SHP77 (cell line): ENCODE measurements at places on chromosomes 6 and 20.

GRCh38 chr20:6265204-6265904, 142.5 kb upstream of the FERMT1 start:
- peak; percentile 58 for DNase-seq

- DNase-seq = no peak
Measured at GRCh38 chr6:127792616-127793015, 108.2 kb downstream of the THEMIS start.

DNA sequence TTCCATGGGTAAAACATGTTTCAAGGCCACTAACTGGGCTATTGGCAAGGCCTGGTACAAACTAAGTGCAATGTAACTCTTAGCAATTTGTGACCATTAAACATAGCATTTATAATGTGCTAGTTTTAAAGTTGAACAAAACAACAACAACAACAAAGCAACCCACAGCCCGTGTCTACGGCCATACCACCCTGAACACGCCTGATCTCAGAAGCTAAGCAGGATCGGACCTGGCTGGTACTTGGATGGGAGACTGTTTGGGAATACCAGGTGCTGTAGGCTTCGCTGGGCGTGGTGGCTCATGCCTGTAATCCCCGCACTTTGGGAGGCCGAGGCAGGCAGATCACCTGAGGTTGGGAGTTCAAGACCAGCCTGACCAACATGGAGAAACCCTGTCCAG, 61.0 kb downstream of the SGK1 start:
- no peak for DNase-seq

- DNase-seq = no peak
Measured at GRCh38 chr6:105526225-105526872, 123.5 kb upstream of the PREP start.

GRCh38 chr6:71375676-71376075, 87.1 kb downstream of the OGFRL1 start:
- no peak for DNase-seq

DNA sequence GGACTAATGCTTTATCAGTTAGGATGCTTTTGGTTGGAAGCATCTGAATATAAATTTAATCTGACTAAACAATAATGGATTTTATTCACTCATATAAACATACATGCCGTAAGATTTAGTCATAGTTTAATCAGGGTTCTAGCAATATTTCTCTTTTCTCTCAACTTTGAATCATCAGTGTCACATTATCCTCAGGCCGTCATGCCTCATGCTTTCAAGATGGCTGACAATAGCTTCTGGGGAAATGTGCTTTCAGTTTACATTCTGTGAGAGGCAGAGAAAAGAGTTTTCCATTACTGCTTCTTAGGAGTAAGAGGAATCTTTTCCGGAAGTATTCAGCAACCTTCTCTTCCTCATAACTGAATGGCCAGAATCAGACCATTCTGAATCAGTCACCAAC, 162.2 kb downstream of the GJA1 start:
- no peak for DNase-seq

GRCh38 chr20:58081846-58082245, 146.6 kb downstream of the ANKRD60 start:
- DNase-seq = no peak

- no peak for DNase-seq
Measured at GRCh38 chr6:63998991-63999390, 363.4 kb downstream of the PHF3 start.

GRCh38 chr20:61173267-61173666, 78.8 kb upstream of the CDH4 start:
- DNase-seq = no peak

DNA sequence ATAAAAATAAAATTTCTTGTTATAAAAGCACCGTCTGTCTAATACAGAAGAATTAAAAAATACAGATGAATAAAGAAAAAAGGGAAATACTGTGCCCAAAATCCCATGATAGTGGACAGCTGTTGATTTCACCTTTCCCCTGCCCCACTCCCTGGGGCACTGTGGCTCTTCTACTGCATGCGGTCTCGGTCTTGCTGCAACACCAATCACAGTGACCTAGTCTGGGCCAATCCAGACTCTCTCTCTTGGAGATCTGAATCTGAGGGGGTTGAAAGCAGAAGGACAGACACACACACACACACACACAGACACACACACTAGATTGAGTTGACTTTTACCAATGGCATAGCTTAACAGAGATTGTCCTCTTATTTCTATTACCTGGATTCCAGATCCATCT, 70.5 kb upstream of the FYN start:
- DNase-seq = no peak

GRCh38 chr20:3156811-3157619, 2.6 kb downstream of the FASTKD5 start:
- DNase-seq = no peak

- DNase-seq = no peak
Measured at GRCh38 chr6:92114091-92114675, 1305.2 kb downstream of the EPHA7 start.

DNA sequence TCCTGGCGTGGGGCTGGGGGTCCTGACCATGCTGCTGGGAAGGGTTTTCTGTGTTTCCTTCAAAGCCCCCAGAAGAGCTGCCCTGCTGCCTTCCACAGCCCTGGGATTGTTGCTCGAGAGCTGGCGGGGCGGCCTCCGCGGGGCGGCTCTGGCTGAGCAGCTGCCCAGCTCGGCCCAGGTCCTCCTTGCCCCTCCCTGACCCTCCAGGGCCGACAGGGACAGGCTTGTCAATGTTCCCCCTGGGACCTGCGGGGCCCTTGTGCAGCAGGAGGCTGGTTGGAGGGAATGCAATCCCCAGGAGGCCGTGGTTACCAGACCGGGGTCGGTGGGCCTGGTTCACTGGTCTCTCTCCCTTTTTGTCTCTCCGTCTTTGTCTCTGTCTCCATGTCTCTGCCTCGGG, 19.9 kb downstream of the GATA5 start:
- no peak for DNase-seq

DNA sequence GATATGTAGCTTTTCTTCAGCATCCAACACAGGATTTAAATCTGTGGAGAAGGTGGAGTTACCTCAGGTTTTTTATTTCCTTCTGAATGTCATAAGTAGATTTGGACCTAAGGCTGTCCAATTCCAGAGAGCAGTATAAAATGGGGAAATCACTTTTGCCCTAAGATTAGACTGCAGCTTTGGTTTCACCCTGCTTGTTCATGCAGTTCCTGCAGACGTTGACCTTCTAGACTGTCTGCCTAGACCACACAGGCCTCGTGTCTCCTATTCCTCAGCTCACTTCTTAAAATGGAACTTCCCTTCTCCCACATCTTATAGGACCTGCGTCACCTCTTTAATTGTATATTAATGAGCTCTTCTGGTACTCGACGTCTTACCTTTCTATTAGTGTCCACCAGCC, 26.0 kb upstream of the C6orf62 start:
- no peak for DNase-seq

GRCh38 chr6:107677399-107677798, 146.7 kb downstream of the SCML4 start:
- no peak for DNase-seq

DNA sequence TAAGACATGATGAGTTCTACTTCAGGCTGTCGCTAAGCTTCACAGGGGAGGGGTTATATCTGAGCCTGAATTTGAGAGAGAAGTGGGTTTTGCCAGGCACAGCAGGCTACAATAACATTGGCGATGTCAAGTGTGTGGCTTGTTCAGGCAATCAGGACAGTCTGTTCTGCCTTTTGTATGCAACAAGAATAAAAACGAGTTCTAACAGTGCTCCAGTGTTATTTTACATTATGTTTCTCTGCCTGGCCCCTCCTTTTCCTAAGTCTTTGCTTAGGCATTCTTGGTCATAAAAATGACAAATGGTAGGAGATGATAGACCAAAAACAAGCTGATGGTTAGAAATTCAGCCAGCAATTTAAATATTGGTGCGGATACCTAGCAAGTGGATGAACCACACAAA, 26.8 kb downstream of the PAQR8 start:
- no peak for DNase-seq

DNA sequence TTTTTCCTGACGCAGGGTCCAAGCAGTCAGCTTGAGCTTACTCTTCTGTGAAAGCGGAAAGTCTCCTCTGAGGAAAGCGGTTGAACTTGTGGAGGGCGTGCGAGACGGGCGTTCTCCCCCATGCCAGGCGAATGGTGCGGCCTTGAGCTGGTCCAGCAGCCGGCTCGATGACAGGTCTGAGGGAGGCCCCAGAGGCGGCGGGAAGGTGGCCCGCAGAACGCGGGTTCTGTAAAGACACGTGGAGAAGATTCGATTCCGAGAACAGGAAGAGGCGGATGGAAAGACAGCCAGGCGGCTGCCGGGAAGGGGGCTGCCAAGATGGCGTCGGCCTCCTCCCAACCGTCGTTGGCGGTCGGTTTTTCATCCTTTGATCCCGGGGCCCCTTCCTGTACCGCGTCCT, 75.6 kb upstream of the TXNDC5 start:
- no peak for DNase-seq

DNA sequence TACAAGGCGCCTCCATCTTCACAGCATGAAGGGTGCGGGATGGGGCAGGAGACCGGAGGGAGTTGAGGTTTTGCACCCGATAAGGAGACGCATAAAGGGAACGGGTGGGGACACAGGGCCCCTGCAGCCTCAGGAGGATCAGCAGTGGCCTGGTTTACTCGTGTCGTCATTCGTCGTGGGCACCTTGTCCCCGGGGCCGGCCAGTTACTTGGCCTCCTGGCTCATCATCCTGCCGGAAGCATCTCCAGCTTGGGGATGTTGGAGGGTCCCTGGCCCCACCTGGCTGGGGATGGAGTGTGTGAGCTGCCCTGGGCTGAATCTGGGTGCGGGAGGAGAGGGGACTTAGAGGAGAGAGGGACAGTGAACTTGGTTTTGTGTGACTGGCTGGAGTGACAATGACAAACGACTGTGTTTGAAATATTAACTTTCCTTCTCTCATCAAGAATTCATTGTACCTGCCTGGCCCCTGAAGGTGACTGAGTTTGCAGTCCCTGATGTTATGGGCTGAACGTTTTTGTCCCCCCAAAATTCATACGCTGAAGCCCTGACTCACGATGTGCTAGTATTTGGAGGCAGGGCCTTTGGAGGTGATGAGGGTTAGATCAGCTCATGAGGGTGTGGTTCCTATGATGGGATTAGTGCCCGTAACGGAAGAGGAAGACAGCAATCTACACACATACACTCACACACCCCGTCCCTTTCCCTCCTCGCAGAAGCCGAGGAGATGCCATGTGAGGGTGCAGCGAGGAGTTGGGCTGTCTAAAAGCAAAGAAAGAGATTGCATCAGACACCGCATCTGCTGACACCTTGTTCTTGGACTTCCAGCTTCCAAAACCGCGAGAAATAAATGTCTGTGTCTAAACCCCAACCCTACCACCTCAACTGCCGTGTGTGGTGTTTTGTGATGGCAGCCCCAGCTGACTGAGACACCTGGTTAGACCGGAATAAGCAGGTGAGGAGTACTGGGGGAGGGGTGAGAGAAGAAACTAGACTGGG, 65.0 kb upstream of the MAP3K4 start:
- no peak for DNase-seq

GRCh38 chr20:53926428-53927028, 143.9 kb downstream of the BCAS1 start:
- no peak for DNase-seq

DNA sequence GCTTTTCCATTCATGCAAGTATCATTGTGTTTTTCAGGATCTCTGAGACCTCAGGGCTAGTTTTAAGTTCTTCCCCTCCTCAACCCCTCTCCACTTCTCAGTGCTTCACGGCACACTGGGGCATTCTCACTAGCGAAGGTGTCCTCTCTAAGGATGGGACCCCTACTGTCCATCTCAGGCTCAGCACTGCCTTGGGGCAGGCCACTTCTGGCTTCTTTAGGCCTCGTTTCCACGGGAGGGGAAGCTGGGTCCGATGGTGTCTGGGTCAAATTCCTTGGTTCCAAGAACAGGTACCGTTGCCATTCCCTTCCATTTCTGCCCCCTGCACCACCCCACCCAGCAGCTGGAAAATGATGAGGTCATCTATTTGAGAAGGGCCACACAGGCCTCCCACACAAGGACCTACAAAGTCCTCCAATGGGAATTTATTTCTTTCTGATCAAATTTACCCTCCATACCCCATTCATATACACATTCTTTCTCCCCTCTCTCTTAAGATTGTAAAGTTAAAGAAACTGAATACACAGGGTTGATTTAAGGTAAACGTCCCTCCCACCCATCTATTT, 17.2 kb downstream of the GNAS start:
- DNase-seq = no peak

DNA sequence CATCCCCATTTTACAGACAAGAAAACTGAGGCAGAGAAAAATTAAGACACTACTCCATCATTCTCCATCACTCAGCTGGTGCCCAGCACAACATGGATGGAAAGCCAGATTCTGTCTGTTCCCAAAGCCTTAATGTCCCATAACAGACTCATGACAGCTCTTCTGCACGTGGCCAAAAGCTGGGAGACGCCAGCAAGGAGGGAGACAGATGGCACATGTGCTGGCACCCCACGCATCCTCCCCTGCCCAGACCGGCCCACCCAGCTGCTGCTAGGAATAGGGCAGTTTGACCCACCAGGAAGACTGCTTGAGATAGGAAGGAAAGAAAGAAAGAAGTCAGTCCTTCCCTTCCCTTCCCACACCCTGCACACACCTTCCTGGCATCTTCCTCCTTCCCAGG, 96.3 kb downstream of the PREX1 start:
- DNase-seq = no peak
